Kasumi-1 (cell line): ENCODE measurements at places on chromosomes 7 and 10.
A peak's percentile ranks its signal among the peaks of the same experiment; 100 is the strongest.

GRCh38 chr7:148121401-148121800 is 469.2 kb upstream of the C7orf33 start:
- no peak for DNase-seq

- DNase-seq, result no peak
Observed at GRCh38 chr10:12819071-12819470, 182.4 kb downstream of the CCDC3 start.

DNA sequence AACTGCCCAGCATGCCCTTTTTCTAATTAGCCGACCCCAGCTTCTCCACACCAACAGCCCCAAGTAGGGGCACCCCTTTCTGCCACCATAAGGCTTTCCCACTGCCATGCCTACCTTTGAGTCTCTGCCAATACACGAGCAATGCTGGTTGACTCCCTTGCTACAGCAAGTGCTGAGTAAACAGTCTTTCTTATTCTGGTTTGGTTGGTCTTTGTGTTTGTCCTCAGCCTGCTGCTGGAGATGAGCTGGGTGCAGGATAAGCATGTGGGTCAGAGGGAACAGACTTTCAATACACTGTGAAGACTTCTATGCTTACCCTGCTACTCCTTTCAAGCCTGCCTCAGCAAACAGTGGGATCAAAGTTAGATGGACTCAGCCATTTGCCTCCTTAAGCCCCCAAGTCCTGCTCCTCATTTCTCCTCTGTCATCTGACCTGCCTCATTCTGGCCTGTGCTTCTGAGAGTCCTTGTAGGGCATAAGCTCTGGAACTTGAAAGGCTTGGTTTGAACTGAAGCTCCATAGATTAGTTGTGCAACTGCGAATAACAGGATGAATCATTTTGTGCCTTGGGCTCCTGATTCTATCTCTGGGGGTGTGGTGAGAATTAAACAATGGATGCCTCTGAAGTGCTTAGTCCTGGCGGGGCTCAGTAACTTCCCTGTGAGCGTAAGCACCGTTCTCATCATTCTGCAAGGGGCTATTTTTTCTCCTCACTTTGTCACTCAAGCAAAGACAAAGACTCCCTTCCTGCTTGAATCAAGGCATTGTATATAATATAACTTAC is 533.8 kb upstream of the DPP6 start:
- no peak for DNase-seq

GRCh38 chr7:122448893-122449589 is 144.5 kb upstream of the FEZF1 start:
- DNase-seq, result no peak

GRCh38 chr7:134943785-134944400 is 42.4 kb upstream of the AGBL3 start:
- DNase-seq, result peak; percentile 31

DNA sequence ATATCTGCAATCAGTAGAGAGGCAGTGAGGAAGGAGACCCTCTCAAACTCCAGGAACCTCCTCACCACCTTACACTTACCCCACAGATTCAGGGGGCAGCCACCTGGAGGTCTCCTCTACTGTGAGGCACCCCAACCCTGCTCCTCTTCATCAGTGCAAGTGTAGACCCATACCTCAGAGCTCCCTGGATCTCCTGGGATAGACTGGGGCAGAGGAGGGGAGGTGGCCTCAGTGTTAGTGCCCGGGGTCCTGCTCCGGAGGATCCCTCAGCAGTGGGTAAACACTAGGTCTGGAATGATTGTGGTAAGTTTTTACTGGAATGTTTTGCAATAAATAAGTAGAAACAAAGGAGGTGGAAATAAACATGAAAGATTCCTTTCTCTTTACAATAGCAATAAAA is 31.1 kb downstream of the ANTXRL start:
- DNase-seq, result no peak

- no peak for DNase-seq
Observed at GRCh38 chr7:94907811-94908322, 473 bp downstream of the PPP1R9A start.

DNA sequence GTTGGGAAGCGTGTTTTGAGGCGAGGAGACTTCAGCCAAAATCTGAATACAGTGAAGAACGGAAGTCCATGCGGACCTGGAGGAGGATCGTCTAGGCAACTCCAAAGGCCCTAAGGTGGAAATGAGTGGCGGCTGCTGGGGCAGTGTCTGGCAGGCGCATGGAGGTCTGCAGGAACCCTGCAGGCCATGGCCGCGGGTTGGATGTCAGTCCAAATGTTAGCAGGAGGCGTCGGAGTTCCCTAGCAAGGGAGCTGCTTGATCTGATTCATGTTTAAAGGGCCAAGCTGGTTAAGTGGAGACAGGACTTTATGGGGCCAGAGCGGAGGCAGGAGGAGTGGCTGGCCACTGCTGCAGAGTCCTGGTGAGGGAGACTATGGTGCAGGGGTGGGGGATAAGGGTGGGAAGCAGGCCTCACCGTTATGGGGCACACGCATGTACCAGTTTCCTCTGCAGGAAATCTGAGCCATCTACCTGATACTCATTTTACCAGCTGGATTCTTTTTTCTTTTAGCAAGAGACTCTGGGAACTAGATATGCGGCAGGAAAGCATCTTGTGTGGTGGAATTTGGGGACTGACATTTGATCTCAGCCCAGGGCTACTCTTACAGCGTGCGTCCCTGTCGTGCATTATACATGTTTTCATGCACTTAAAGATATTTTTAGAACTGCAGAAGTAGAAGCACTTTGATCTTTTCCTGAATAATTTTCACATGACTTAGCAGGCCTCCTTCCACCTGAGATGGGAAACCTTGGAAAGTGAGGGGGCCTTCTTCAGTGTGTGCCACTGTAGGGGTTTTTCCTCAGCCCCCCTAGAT is 6.6 kb upstream of the REPIN1 start:
- no peak for DNase-seq

DNA sequence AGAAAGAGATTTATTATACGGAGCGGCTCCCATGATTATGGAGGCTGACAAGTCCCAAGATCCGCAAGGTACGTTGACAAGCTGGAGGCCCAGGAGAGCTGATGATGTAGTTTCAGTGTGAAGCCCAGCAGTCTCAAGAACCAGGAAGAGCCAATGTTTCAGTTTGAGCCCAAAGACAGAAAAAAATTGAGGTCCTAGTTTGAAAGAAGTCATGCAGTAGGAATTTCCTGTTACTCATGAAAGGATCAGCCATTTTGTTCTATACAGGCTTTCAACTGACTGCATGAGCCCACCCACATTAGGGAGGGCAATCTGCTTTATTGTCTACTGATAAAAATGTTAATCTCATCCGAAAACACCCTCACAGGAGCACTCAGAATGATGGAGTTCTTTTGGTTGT is 51.5 kb downstream of the CCDC71L start:
- no peak for DNase-seq

GRCh38 chr7:106957766-106958165 is 86.7 kb upstream of the PRKAR2B start:
- peak; percentile 47 for DNase-seq

DNA sequence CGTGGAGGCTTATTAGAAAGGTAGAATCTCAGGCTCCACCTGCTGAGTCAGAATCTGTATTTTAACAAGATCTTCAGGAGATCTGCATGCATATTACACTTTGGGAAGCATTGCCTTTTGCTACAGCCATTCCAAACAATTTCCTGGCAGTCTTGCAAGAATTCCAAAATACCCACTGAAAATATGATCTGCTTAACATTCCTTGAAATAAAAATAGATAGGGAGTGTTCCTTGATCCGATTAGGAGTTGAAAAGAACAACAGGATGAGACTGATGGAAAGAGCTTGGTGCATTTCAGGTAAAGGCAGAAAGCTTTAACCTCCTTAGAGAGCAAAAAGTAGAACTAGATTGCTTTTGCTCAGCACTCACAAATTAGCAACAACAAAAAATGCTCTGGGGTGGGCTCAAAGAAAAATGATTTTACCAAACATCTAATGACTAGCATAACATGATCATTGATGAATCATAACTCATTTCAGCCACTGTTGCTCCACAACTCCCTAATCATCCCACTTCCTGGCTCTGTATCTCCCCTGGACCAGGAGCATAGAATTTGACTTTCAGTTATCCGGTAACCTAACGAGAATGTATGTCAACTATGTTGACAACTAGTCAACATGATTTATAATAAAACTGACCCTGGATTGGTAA is 115.2 kb downstream of the RNLS start:
- no peak for DNase-seq

GRCh38 chr10:128149267-128150014 is 23.2 kb upstream of the MKI67 start:
- no peak for DNase-seq

- no peak for DNase-seq
Observed at GRCh38 chr7:121872831-121873288, at the start of gene PTPRZ1. TSS of gene PTPRZ1 (plus strand) at chr7:121873161. CDS start at chr7:121873500, 339 bp downstream.

DNA sequence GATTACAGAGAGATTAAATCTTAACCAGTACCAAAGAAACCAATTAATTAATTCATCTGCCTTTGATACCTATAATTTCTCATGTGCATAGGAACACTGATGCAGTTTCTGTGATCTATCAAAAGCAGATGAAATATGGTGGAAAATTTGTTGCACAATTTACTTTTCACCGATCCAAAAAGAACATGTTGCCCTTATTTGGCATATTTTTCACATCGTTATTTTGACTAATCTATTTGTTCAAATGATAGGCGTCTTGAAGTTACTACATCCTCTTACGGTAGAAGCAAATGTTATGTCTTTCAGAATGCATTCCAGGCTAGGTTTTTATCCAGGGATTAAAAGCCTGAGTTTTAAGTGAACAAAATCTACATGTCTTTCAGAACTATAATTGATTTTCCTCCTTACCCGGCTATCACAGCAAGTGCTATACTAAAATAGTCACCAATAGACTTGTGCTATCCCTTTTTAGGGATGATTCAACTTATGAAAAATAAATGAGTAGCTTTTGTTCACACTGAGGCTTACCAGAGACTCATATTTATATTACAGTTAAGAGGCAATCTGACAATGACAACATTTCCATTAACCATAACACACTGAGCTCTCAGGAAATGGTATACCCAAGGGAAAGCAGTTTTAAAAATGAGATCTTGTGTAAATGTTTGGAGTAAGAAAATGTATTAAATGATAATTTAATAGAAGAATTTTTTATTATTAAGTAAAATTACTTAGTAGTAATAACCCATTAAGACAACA is 16.8 kb upstream of the TES start:
- DNase-seq, result no peak

GRCh38 chr10:76657337-76658012 is 980.1 kb downstream of the KCNMA1 start:
- DNase-seq, result no peak
